SIG-M5 (cell line): ENCODE measurements at places on chromosomes 4 and X.

DNA sequence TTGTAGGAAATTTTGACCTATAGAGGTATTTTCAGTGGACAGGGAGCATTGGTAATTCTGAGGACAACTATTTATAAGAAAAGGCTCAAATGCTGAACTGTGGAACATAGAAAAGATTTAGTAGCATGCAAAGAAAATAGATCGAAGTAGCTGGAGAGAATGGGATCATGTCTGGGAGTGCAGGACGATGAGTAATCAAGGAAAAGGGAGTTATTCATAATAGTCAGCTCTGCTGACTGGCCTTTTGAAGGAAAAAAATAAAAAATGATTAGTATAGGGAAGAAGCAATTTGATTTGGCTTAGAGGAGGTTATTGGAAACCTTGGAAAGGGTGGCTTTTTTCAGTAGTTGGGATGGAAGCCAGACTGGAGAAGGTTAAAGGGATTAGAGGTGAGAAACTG lies 22.9 kb upstream of the ANK2 start:
- no peak for DNase-seq

DNA sequence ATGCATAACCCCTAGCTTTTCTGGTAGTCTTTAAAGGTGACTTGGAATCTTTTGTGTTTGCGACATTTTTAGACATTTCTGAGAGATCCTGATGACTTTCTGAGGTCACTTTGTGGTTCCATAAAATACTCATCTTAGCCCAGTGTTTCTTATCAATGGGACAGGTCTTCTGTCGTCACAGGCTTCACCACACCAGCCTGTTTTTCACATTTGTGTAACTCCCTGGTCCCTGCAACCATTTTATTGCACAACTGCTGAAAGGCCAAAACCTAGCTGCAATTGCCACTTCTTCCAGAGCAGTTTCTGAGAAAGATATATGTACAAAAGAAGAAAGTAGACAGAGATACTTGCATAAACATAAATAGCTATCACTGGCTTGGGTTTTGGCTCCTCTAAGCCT lies 120.9 kb downstream of the IL15 start:
- DNase-seq = no peak

- DNase-seq = no peak
Observed at GRCh38 chrX:2374086-2374485, 126.7 kb downstream of the DHRSX start.

DNA sequence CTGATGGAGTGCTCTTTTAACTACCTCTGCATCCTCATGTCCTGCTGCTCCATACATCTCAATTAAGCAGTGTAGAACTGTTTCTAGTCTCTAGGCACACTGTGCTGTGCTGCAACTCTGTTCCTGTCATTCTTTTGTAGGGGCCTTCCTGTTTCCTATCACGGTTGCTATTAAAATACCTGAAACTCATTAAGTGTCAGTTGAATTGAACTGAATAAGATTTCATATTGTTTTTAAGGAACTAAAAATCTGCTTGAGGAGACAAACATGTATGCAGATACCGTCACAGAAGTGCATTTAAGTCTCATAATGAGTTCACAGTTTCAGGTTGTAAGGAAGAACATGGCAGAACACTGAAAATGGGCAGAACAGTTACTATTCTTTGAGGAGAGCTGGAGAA lies 170.1 kb downstream of the LARP7 start:
- DNase-seq = no peak

GRCh38 chr4:5018096-5018495 lies 1.2 kb downstream of the CYTL1 start:
- DNase-seq = no peak
